ENCODE measurements at places on chromosomes 6 and 20.

DNA sequence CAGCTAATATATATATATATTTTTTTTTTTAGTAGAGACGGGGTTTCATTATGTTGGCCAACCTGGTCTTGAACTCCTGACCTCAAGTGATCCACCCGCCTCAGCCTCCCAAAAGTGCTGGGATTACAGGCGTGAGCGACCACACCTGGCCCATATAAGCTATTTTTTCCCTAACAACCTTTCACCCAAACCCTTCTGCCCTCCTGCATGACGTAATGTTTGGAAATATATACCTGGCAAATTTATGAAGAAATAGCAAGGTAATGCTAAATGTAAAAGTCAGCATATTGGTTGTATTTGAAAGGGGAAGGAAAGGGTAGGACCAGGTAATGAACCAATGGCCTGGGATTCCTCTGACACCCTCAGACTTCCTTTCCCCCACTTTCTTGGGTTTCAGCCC is 325.5 kb upstream of the ARID1B start:
- no peak for DNase-seq

GRCh38 chr6:94372229-94372628 is 952.9 kb upstream of the EPHA7 start:
- no peak for DNase-seq

DNA sequence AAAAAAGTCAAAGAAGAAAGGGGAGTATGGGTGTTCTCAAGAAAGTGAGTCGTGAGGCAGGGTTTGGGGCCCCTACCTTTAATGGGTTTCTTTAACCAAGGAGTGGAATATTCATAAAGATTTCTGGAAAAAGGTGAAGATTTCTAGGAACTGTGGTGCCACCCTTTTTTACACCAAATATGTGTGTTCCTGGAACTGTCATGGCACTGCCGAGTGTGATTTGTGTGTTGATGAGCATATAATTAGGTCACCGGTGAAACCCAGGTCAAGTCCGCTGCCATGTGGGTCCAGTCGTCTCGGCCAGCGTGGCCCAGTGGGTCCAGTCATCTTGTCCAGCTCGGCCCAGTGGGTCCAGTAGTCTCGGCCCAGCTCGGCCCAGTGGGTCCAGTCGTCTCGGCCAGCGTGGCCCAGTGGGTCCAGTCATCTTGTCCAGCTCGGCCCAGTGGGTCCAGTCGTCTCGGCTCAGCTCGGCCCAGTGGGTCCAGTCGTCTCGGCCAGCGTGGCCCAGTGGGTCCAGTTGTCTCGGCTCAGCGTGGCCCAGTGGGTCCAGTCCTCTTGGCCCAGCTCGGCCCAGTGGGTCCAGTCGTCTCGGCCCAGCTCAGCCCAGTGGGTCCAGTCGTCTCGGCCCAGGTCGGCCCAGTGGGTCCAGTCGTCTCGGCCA is 8.3 kb upstream of the EEF1A2 start:
- DNase-seq, result no peak

GRCh38 chr6:160978141-160978901 is 13.2 kb upstream of the MAP3K4 start:
- no peak for DNase-seq

DNA sequence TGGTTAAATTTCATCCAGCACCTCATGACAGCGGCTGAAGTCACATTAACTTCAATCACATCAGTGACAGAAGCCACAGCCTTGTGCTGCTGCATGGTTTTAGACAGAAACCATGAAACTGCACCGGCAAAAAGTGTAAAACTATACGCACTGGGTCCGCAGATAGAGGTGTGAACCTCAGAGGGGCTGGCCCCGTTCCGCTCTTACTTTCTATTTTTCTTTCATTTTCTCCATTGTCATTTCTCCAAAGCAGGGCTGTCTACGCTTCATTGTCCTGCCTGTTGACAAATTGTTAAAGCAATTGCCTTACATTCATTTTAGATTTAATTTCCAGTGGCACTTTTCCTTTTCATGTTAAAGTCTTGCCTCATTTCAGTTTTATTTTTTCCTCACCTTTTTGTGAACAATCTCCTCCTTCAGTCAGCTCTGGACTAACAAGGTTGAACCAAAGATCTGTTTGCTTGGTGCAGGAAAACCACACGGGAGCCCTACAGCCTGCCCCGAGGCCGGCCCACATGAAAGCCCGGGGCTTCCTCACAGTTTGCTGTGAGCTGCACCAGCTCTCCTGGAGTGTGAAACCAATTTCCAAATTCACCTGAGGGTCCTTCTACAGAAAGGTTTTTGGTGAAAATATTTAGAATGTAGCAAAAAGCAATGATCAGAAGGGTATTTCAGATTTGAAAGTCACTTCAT is 63.7 kb downstream of the PRR18 start:
- no peak for DNase-seq

DNA sequence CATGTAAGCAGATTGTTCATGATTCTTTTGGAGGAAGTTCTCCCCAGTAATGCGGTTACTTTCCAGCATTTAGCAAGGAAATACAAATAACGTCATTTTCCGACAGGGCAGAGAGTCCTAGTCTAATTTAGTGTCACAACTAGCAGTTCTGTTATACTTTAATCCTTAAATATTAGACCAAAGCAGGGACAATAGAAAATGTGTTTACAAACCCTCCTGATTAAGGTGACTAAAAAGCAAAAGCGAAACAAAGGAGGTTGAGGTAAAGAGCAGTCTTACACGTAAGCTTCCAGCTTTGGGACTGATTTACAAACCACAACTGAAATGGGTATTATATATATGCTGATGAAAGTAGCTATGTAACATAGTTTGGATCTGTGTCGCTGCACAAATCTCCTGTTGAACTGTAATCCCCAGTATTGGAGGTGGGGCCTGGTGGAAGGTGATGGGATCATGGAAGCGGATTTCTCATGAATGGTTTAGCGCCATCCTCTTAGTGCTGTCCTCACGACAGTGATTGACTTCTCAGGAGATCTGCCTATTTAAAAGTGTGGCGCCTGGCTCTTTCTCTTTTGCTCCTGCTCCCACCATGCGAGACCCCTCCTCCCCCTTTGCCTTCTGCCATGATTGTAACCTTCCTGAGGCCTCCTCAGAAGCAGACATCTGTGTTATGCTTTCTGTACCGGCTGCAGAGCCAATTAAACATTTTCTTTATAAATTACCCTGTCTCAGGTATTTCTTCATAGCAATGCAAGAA is 81.9 kb downstream of the PLCB1 start:
- DNase-seq, result no peak

All from activated CD4-positive, alpha-beta T cell treated with anti-CD3 and anti-CD28 coated beads for 24 hours (primary cell).